ENCODE measurements at places on chromosomes 16 and 17.

- no peak for DNase-seq
These were observed 28.1 kb upstream of the MED9 start for GRCh38 chr17:17448723-17449122.

- no peak for DNase-seq
These were observed 131.3 kb downstream of the NLK start for GRCh38 chr17:28173801-28174200.

DNA sequence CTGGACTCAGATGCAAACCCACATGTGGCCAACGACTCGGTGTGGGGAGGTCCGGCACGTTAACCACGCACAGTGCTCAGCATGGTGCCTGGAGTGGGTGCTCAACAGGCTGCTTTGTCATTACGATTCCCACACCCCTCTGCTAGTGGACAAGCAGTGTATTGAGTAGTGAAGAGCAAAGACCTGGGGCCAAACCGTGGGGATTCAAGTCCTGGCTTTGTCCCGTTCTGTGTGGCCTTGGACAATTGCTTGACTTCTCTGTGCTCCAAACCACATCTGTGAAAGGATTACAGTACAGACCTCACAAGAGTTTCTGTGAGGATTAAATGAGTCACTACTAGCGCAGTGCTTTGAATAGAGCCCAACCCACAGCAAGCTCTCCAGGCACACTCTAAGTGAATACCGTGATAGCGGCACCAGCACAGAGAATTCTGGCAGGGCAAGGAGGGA lies 33.8 kb downstream of the TRPV2 start:
- DNase-seq, result no peak

GRCh38 chr16:10878644-10879501 lies 1.9 kb downstream of the CIITA start:
- peak; percentile 70 for DNase-seq

GRCh38 chr16:57742543-57742942 lies 7.0 kb downstream of the KATNB1 start:
- no peak for DNase-seq

DNA sequence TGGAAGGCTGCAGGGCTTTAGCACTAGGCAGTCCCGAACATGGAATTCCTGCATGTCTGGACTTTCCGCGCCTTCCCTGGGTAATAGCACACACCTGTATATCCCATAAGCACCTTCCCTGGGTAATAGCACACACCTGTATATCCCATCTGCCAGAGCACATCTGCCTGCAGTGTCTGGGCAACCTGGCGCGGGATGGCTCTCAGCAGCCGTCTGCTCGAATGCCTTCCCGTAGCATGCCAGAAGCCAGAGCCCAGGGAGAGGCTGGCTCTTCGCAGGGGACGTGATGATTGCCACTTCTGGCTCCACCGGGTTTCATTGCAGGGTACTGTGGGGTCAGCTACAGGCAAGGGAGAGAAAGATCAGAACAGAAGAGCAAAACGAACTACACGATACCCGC lies 21.3 kb downstream of the MBTPS1 start:
- DNase-seq, result no peak

- no peak for DNase-seq
These were observed 8.3 kb downstream of the FOXJ1 start for GRCh38 chr17:76132574-76133338.

- no peak for DNase-seq
These were observed 47.6 kb upstream of the CBFA2T3 start for GRCh38 chr16:89024546-89025060.

DNA sequence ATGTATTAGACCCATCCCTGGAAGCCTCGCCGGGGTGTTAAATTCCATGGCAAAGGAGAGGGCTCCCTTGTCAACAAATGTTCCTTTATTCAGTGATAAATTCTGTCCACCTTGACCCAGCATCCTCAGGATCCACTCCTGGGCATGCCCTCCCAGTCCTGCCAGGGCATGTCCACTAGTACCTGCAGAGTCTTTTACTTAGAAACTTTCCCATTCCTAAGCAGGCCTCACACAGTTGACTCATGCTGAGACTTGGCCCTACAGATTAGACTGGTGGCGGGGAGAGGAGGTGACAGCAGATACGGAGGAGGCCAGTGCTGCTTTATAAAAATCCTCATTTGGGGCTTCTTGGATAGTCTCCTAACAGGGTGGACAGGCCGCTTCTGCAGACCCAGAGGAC lies 88.8 kb downstream of the CYLD start:
- no peak for DNase-seq

GRCh38 chr16:65244787-65245186 lies 122.9 kb upstream of the CDH11 start:
- DNase-seq, result no peak

DNA sequence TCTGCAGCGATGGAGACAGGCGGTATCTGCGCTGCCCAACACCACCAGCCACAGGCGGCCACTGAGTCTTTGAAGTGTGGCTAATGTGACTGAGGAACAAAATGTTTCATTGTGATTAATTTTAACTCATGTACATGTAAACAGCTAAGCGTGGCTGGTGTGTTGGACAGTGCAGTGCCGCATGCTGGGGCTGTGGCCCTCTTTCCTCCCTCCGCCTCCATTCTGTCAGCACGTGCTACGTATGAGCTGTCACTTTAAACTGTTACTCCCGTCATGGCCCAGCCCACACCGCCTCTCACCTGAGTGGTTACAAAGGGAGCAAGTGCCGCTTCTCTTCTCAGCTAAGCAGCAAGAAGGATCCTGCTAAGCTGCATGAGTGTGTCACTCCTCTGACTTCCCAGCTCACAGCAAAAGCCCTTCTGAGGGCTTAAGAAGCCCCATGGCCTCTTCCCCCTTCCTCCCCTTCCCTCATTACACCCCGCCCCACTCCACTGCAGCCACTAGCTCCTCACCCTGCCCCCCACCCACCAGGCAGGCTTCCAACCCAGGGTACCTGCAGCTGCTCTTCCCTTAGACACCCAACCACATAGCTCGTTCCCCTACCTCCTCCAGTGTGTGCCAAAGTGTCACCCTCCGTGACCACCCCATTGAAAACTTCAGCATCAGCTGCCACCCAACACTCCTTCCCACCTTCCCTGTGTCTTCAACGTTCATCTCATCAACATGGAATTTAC lies 15.0 kb downstream of the HASPIN start:
- DNase-seq, result no peak

DNA sequence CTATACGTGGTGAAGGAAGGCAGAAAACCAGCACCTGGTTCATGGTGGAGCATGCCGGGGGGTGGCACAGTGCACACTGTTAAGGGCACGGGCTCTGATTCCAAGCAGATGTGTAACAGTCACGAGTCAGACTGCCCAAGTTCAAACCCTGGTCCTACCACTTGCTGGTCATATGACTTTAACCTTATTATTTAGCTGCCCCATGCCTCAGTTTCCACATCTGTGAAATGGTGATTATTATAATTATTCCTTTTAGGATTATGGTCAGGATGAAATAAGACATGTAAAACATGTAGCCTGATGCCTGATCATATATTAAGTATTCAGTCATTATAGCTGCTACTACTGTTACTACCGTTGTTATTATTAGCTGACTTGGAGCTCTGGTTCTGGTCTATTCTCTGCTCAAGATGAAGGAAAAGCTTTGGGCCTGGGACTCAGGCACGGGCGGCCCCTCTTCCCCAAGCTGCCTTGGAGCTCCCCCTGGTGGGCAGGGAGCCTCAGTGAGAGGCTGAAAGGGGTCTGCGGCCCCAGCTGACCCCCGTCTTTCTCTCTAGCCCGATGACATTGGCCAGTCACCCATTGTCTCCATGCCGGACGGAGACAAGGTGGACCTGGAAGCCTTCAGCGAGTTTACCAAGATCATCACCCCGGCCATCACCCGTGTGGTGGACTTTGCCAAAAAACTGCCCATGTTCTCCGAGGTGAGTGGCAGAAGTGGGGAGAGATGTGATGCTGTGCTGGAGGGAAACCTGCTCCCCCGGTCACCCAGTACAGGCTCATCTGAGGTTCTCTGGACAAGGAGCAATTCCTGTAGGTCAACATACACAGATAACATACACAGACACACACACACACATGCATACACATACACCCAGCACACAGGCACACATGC lies 14.0 kb downstream of the NR1D1 start:
- peak; percentile 85 for DNase-seq

DNA sequence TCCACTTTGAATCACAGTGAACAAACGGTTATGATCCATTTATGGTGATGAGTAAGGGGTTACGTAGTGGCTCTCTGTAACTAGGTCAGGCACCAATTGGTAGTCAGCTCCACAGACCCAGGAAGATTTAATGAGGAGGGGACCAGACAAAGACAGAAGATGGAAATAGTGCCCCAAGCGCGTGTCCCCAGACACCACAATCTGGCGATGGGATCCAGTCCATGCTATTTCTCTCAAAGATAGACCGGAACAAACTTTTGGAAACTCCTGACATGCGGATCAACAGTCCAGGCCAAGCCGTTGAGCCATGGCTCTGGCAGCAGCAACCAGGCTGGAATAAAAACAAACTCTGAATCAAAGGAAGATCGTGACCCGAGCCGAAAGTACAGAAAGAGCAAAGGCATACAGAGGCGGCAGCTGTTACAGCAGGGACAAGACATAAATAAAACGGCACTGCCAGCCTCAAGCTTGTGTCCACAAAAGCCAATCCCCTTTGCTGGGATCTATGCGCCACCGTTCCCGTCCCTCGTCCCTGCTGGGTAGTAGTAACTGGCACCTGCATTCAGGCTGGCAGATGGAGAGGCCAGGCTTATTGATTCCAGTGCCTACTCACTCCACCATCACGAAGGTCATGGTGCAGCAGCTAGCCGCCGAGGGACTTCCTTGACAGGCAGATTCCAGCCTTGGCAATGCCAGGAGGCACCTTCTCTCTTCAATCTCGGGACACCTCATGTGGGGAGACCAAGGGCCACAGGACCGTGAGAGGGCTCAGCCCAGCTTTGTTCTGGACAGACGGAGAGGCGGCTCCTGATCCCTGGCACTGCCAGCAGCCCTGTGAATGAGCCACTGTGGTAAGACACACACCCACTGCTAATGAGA lies 50.2 kb downstream of the CDH11 start:
- no peak for DNase-seq

DNA sequence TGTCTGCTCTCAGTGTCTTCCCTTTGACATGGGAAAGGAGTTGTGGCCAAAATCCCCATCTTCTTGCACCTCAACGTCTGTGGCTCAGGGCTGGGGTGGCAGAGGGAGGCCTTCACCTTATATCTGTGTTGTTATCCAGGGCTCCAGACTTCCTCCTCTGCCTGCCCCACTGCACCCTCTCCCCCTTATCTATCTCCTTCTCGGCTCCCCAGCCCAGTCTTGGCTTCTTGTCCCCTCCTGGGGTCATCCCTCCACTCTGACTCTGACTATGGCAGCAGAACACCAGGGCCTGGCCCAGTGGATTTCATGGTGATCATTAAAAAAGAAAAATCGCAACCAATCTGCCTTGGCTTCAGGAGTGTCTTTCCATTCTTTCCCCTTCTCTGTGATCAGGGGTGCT lies 918 bp upstream of the MRM1 start:
- DNase-seq, result no peak

- no peak for DNase-seq
These were observed 59.7 kb downstream of the ABCC6 start for GRCh38 chr16:16163571-16163970.

DNA sequence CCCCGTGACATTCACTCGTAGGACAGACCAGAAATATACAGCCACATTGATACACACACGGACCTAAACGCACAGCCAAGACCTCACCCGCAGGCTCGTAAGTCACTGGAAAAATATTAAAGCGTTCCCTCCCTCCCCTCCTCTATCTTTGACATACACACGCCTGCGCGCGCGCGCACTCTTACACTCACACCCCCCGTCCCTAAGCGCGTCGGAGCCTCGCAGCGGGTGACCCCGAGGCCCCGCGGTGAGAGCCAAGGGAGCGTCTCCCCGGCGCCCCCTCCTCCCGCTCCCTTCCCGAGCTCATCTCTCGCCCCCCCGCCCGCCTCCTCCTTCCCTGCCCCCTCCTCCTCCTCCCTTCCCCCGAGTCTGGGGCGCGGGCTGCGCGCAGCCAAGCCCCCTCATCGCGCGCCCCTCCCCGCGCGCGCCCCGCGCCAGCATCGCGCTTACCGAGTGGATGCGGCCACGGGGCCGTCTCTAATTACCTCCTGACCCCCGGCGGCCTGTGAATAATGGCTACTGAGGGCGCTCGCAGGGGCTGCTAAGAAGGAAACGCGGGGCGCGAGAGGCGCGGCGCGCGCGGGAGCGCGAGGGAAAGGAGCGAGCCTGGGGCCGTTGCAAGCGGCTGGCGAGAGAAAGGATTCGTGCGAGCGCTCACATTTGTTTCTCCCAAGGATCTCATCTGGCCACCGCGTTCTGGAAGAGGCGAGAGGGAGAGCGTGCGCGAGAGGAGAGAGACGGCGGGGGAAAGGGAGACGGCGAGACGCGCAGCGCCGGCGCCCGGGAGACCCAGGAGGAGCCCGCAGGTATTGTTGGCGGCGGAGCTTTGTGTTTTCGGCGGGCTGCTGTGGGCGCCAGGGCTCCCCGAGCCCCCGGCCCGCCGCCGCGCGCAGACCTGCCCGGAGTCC lies 42.4 kb downstream of the RAI1 start:
- peak; percentile 74 for DNase-seq

DNA sequence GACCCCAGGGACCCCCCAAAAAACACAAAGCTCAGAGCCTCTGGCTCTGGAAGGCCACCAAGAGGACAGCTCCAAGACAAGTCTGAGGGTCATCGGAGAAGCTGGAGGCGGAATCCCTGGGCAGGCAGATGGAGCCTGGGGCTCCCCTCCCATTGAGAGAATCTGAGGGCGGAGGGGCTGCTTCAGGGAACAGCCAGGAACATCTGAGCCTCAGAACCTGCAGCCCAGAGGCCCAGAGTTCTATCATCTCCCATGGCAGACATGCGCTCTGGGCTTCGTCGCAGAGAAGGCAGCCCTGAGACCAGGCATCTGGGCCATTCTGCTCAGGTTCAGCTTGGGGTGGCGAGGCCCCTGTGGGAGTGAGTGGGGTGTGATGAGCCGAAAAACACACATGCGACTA lies 7.1 kb upstream of the SPPL2C start:
- no peak for DNase-seq

DNA sequence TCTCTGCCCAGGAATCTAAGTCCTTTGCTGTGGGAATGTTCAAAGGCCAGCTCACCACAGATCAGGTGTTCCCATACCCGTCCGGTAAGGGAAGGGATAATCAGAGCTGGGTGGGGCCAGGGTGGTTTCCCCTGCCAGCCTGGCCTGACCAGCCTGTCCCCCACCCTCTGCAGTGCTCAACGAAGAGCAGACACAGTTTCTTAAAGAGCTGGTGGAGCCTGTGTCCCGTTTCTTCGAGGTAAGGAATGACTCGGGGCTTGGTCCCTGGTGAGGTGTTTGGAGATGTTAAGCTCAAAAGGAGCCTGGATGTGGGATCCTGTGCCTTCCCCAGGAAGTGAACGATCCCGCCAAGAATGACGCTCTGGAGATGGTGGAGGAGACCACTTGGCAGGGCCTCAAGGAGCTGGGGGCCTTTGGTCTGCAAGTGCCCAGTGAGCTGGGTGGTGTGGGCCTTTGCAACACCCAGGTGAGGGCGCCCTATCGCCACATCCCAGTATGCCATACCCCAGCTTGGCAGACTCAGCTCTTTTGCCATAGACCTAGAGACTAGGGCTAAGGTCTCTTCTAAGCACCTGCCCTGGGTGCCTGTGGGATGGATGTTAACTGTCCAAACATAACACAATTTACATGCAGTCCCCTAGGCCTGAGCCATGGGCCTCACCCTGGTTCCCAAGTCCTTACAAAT lies 997 bp downstream of the ACADVL start:
- DNase-seq, result peak; percentile 64

GRCh38 chr16:71726476-71727315 lies 2.2 kb upstream of the PHLPP2 start:
- DNase-seq, result peak; percentile 26

GRCh38 chr17:38568845-38569510 lies 36.8 kb downstream of the SRCIN1 start:
- DNase-seq, result no peak

GRCh38 chr16:81367821-81368220 lies 53.1 kb downstream of the GAN start:
- no peak for DNase-seq

- peak; percentile 88 for DNase-seq
These were observed 1.2 kb upstream of the TLCD3B start for GRCh38 chr16:30032083-30032819.
